Epithelial cell of prostate (primary cell): ENCODE measurements at places on chromosomes 2 and 18.
A peak's percentile ranks its signal among the peaks of the same experiment; 100 is the strongest.

DNA sequence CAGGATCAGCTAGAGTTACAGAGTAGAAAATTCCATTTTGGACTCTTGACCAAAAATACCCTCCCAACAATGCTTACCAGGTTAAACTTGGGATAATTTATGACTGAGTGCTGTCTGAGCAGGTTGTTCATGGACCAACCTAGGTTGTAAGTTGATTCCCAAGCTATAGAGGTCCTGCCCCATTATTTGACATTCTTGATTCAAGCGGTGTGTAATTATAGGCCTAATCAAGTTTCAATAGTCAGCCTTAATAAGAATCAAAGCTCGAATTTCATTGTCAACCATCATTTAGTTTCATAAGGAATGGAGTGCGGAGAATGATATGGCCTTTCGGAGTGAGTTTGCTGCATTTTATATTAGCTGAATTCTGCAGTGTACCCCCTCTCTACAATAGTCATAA, 152.8 kb upstream of the FIGN start:
- no peak for DNase-seq

GRCh38 chr2:140895378-140895777, 1235.4 kb downstream of the LRP1B start:
- DNase-seq, result no peak

GRCh38 chr2:148955798-148956197, 80.8 kb downstream of the KIF5C start:
- no peak for DNase-seq

- no peak for DNase-seq
Measured at GRCh38 chr18:46167971-46168370, 63.8 kb downstream of the HAUS1 start.

DNA sequence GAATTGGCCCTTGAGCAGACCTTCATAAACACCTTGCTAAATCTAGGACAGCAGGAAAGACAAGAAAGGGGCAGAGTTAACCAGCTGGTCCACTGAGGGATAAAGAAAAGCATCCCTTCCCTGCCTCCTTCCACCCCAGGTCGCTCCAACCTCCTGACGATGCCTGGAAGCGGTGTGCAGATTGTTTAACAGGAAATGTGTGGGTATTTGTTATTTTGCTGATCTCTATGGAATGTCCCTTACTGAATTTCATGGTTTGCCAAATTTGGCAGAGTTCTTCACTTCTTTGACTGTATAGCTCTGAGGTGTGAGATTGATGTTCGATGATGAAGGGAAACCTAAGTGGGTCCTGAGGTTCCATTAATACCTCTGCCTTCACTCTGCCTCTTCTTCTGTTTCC, 72.9 kb downstream of the MAP3K20 start:
- DNase-seq, result no peak

DNA sequence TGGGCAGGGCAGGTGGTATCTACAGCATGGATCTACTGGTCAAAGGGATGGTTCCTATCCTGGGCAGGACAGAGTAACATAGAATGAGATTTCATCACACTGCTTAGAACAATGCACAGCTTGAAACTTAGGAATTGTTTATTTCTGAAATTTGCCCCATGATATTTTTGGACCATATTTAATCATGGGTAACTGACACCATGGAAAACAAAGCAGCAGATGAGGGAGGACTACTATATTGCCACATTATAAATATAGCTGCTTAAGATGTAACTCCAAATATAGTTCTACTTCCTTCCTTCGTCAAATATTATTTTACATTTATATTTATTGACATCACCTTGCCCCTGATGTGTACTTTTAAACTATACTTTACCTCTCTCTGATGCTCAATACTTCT, 254.7 kb downstream of the PTPRM start:
- DNase-seq, result no peak

GRCh38 chr2:1967242-1968208, 223.2 kb upstream of the PXDN start:
- no peak for DNase-seq

DNA sequence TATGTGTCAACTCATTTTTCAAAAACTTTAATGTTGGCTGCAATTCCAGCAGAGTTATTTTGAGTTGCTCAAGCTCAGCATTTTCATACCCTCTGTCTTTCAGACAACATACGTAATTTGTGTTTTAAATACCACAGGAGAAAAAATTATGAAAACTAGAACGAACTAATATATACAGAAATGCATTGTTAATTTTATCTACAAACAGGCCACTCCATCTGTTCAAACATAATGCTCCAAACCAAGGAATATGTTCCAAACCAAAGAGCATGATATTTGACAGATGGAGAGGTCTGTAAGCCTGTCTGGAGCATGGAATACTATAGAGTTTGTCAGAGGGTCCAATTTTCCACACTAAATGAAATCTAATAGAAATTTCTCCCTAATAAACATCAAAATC, 536.2 kb upstream of the FSIP2 start:
- no peak for DNase-seq

DNA sequence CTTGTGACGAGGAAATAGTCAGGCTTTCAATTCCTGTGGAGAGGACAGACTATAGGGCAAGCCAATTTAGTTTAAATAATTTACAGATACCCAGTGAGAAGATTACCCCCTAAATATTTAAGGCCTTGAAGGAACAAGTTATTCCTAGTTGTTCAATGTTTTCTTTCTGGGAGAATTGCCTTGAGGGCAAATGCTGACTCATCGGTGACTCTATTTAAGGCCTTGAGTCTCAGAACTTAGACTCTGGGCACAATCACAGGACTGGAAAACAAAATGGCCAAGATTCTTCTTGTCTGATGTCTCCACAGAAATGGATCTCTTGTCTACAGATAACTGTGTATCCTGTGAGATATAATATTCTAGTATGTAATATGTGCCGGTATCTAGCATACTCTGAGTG, 467.1 kb downstream of the SUCLG1 start:
- DNase-seq, result no peak

GRCh38 chr2:46813020-46813415, 102.6 kb downstream of the MCFD2 start:
- no peak for DNase-seq

DNA sequence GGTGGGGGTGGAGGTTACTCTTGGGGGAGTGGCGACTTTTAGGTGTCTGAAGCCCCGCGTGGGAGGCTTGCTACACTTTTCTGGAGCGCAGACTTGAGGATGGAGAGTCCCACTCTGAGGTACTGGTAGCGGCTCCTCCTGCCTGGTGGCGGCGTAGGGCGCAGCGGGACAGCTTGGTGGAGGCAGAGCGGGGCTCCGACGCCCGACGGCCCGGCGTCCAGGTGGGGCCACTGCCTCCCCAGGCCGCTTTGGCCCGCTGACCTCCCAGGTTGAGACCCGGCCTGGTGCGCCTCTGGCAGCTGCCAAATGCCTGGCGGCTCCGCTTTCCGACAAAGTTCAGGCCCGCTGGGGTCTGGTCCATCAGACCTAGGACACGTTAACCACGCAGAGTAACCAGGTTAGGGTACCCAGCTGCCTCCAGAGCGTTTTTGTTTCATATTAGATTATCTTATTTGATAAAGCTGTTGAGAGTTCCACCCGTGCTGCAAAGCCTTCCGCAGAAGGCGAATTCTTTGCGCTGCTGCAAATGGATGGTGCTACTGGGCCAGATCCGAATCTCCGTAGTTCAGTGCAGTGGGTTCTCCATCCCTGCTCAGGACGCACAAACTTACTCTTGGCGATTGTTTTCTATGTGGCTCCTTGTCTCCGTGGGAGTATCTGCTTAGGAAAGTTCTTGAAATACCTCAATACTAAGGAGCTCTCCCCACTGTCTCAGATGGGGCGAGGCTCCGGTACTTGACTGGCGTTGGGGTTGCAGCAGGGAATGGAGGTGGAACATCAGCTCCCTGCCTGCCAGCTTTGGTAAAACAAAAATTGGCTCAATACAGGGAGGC, 405.9 kb downstream of the XIRP2 start:
- DNase-seq, result no peak

GRCh38 chr18:27713738-27714095, 463.2 kb downstream of the CDH2 start:
- DNase-seq, result no peak

DNA sequence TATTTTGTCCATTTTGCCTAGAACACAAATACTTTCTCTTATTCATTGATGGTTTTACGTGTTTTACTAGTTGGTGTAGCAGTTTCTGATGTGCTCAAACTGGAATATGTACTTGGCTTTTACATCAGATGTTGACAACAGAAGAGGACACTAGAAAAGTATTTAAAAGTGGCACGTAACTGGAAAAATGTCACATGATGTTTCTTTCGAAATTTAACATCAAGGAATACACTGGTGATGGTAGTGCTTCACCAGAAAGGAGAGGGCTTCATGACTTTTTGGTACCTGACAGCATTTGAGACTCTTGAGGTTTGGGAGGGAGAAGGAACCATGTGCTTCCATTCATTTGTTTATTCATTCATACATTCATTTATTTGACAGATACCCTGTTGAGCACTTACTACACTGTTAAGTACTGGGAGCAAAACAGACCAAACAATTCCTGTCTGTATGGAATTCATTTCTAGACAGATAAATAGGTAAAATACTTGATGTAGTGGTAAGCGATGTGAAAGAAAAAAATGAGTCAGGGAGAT, 1.5 kb downstream of the GIGYF2 start:
- DNase-seq, result no peak

- DNase-seq, result no peak
Measured at GRCh38 chr18:36107477-36107876, 21.7 kb downstream of the SLC39A6 start.

GRCh38 chr2:212669761-212670160, 131.2 kb upstream of the ERBB4 start:
- DNase-seq, result peak; percentile 45

DNA sequence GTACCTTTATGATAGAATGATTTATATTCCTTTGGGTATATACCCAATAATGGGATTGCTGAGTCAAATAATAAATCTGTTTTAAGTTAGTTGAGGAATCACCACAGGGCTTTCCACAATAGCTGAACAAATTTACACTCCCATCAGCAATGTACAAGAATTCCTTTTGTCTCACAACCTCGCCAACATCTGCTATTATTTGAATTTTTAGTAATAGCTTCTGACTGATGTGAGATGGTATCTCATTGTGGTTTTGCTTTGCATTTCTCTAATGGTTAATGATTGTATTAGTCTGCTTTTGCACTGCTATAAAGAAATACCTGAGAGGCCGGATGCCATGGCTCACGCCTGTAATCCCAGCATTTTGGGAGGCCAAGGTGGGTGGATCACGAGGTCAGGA, 1387.6 kb upstream of the ACVR2A start:
- no peak for DNase-seq

DNA sequence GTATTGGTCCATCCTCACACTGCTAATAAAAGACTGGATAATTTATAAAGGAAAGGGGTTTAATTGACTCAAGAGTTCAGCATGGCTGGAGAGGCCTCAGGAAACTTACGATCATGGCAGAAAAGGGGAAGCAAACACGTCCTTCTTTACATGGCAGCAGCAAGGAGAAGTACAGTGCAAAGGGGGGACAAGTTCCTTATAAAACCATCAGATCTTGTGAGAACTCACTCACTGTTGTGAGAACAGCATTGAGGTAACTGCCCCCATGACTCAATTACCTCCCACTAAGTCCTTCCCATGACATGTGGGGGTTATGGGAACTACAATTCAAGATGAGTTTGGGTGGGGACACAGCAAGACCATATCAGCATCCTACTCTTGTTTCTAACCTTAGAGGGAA, 37.0 kb downstream of the SP100 start:
- no peak for DNase-seq

DNA sequence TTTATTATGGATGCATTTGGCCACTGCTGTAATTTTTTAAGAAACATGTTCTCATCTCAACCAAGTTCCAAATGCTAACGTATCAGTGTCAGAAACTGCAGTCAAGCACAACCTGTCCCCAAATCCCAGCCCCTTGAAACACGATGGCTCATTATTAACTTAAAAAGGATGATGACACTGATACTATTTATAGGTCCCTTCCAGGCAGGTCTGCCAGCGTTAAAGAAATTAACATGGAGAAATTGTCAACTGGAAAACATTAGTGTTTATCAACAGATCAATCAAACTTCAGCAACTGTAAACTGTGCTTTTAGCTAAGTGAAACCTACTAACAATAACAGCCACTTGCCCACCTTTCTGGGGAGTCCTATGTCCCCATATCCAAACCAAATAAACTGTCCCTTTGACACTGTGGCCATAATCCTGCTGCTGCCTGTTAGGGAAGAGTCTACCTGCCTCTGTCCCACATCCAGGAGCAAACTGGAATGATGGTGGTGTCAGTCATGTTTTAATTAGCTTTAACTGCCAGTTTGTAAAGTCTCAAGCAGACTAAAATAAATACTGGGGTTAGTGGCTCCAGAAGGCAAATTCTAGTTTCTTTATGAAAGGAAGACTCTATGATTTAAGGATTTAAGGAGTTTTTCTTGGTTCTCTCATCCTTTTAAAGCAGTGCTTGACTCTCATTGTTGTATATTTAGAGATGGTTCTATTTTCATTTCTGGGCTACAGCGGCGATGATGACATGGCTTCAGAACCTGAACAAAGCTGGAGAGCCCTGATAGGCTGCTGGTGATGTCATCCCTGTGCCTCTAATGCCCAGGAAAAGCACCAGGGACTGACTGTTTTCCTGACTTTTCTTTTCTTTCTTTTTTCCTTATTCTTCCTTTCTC, 583.6 kb upstream of the PIK3C3 start:
- no peak for DNase-seq

- DNase-seq, result no peak
Measured at GRCh38 chr18:61340148-61340547, 6.9 kb downstream of the CDH20 start.

DNA sequence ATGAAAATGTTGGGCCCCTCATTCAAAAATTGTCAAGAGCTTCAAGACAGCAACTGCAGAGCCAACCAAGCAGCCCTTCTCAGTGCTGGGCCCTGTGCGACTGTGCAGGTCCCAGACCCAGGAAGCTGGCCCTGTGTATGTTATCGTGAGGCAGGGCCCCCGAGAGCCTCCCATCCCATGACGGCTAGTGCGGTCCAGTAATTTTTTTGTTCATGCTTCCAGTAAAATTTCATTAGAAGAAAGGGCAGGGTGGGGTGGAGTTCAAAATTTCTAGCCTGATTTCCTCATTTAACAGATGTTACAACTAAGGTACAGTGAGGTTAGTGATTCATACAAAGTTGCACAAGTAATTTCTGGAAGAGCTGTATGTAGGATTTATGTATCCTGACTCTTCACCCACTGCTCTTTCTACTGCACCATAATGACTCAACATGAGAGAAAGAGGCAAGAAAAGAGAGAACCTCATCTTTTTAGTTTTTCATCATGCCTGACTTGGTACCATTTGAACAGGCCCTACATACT, 105.5 kb downstream of the ZEB2 start:
- peak; percentile 79 for DNase-seq

DNA sequence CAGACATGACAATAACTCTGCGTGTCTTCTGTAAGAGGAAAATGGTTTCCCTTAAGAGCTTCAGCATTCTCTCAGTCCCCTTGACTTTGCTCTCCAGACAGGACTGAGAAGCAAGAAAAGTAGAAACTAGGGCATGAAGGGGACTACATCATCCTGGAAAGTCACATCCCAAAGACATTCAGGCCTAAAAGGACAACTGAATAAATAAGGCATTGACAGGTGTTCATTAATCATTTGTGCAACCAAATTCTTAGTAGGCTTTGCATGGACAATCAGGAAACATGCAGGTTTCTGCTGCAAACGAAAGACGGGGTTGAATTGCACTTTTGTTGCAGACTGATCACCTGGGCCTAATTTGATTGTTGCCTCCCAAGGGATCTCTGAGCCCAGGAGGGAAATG, 1.2 kb upstream of the SGPP2 start:
- no peak for DNase-seq

GRCh38 chr2:134008837-134009236, 245.0 kb upstream of the MGAT5 start:
- no peak for DNase-seq
